ENCODE measurements at places on chromosomes 1 and 21. TPM values are rescaled to one million over a fixed set of nuclear protein-coding genes. Genes with fewer than 3 reads are reported as not detected.

Gene TNFRSF18
- total RNA-seq = 3.3 TPM

Gene AADACL4
- total RNA-seq = not detected

Gene OR2M5
- not detected for total RNA-seq

Gene RGS8
- total RNA-seq = not detected

Gene RHD
- not detected for total RNA-seq

Gene FMO4
- total RNA-seq = 5.1 TPM

Gene OR2M2
- not detected for total RNA-seq

Gene CHI3L1
- 8.8 TPM for total RNA-seq

Gene UMODL1
- not detected for total RNA-seq

Gene ICOSLG
- 3.0 TPM for total RNA-seq

Gene RFX5
- total RNA-seq = 32.5 TPM

Gene FAM78B
- total RNA-seq = 3.6 TPM

Gene NR5A2
- 5.9 TPM for total RNA-seq

Gene AMY2A
- total RNA-seq = not detected

Gene RAP1GAP
- total RNA-seq = 47.0 TPM

Gene CCDC17
- total RNA-seq = 2.4 TPM

Gene MYCL
- total RNA-seq = 84.3 TPM

Gene KRTAP10-5
- total RNA-seq = not detected

Gene ARHGEF2
- total RNA-seq = 104 TPM

Gene RXFP4
- total RNA-seq = not detected
